Suprapubic skin (tissue), 4 donors: ENCODE measurements at places on chromosomes 4 and X. TPM values are rescaled to one million over a fixed set of nuclear protein-coding genes. Genes with fewer than 3 reads are reported as not detected.

ALB gene
- not detected for total RNA-seq

CFAP47 gene
- not detected for total RNA-seq

BEND2 gene
- total RNA-seq = not detected

SSX4B gene
- total RNA-seq = not detected

TMEM271 gene
- 0.40 TPM for total RNA-seq

IL3RA gene
- total RNA-seq = 2.6 TPM

ZNF182 gene
- 2.1 TPM for total RNA-seq

PAGE5 gene
- not detected for total RNA-seq

POLN gene
- 1.4 TPM for total RNA-seq

TBX22 gene
- total RNA-seq = not detected

STS gene
- 5.0 TPM for total RNA-seq

GRCh38 chr4:7201420-7202305, 9.3 kb downstream of the SORCS2 start:
- peaks cover 5% of the 10 kb centered on the region for H3K27me3 ChIP-seq
- H3K4me3 ChIP-seq = no peak overlapping the region

DNA sequence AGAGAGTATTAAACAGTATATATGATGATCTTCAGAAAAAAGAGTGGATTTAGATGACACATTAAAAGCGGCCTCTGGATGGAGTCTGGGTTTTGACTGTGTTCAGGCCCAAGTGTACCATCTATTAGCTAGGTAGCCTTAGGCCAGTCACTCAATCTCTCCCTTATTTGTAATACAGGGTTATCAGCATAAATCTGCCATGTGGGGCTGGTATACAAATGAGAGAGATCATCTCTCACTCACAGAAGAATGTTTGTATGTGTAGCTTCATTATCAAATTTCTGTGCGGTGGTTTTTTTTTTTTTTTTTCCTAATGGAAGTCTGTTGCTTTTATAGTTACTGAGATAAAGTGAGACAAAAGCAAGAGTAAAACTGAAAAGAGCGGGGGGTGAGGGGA, 12.7 kb downstream of the SLC2A9 start:
- H3K4me1 ChIP-seq = peaks cover 36% of the 10 kb centered on the region
- no peak overlapping the region for H3K27ac ChIP-seq
- DNase-seq = no peak
- H3K27me3 ChIP-seq = no peaks in the 10 kb centered on the region

DNA sequence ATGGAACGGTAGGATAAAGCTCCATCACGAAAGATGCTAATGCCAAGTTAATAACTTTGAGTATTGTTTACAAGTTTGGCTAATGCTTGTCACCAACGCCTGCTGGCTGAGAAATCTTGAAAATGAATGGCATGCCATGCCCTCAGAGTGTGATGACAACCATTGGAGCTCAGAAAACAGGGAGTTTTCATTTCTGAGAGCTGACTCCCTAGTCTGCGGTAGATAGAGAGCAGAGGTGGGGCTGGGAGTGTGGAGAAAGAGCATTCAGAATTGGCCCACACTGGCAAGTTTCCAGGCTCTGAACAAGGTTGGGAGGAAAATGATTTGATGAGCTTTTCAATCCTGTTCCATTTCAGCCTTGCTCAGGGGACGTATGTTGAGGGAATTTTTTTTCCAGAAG, 183.9 kb downstream of the CPEB2 start:
- no peak for DNase-seq
- H3K27ac ChIP-seq = no peak overlapping the region
- no peaks in the 10 kb centered on the region for H3K4me1 ChIP-seq
- H3K4me3 ChIP-seq = no peak overlapping the region
- no peaks in the 10 kb centered on the region for H3K36me3 ChIP-seq

DNA sequence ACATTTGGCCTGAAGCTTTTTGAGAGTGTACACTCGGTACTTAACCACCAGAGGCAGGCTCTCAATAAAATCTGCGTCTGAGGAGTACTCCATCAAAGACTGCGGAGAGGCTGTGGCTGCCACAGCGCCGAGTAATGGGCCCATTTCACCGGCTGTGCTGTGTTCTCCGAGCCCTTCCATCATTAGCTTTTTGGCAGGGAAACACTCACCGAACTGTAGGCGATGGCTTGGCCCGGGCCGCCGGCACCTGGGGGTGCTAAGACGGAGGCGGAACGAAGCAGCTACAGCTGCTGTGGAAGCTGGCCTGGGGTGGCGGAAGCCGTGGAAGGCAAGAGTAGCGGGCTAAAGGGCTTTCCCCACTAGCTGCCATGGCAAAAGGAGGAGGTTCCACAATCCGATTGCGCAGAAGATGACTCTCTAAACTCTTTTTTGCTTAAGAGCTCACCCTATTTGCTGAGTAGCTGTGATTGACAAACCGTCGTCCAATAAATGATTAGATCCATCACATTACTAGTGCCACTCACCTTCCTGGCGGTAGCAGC, 48.5 kb upstream of the PABPC1L2A start:
- no peak overlapping the region for H3K27ac ChIP-seq
- H3K4me3 ChIP-seq = no peak overlapping the region
- H3K36me3 ChIP-seq = no peaks in the 10 kb centered on the region
- H3K27me3 ChIP-seq = no peaks in the 10 kb centered on the region
- no peak for DNase-seq

DNA sequence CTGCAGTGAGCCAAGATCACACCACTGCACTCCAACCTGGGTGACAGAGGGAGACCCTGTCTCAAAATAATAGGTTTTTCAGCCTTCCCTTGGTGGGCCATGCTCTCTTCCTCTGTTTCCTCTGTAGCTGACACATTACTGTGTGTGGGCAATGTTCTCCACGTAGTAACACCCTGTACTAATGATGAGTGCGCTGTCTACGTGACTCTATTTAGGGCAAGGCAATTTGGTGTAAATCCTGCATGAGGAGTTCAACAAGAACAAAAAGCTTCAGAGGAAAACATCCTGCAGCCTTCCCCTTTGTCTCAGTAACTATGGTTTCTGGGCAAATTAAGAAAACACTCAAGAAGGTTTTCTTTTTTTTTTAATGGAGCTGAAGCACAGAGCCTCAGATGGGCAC, 24.4 kb upstream of the JAKMIP1 start:
- no peak overlapping the region for H3K4me3 ChIP-seq
- DNase-seq = no peak
- no peak overlapping the region for H3K27ac ChIP-seq
- no peaks in the 10 kb centered on the region for H3K36me3 ChIP-seq
- peaks cover 9% of the 10 kb centered on the region for H3K4me1 ChIP-seq
- peaks cover 81% of the 10 kb centered on the region for H3K27me3 ChIP-seq

DNA sequence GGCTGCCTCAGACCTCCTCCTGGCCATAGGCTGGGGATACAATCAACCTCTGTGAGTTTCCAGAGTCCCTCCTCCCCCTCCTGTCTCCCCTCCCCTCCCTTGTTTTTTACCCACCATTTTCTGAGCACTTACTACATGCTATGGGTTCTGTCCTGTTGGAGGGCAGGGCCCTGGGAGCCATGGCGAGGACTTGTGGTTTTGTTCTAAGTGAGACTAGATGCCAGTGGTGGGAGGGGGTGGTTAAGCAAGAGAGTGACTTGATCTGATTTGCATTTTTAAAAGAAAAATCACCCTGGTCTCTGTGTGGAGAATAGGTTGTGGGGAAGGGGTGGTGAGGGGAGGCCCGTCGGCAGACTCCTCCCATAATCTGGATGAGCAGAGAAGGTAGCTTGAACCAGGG, 39.5 kb downstream of the EFNB1 start:
- H3K27ac ChIP-seq = no peak overlapping the region
- H3K4me1 ChIP-seq = no peaks in the 10 kb centered on the region
- H3K36me3 ChIP-seq = no peaks in the 10 kb centered on the region
- no peaks in the 10 kb centered on the region for H3K27me3 ChIP-seq

- no peaks in the 10 kb centered on the region for H3K4me1 ChIP-seq
- DNase-seq = no peak
- H3K36me3 ChIP-seq = no peaks in the 10 kb centered on the region
- H3K4me3 ChIP-seq = no peak overlapping the region
- no peak overlapping the region for H3K27ac ChIP-seq
Observed at GRCh38 chr4:152028131-152028530, 267.3 kb upstream of the GATB start.

- H3K27me3 ChIP-seq = no peaks in the 10 kb centered on the region
- no peak overlapping the region for H3K27ac ChIP-seq
- H3K4me3 ChIP-seq = no peak overlapping the region
- DNase-seq = no peak
- no peaks in the 10 kb centered on the region for H3K36me3 ChIP-seq
Observed at GRCh38 chrX:136708348-136708747, 60.4 kb downstream of the CD40LG start.

DNA sequence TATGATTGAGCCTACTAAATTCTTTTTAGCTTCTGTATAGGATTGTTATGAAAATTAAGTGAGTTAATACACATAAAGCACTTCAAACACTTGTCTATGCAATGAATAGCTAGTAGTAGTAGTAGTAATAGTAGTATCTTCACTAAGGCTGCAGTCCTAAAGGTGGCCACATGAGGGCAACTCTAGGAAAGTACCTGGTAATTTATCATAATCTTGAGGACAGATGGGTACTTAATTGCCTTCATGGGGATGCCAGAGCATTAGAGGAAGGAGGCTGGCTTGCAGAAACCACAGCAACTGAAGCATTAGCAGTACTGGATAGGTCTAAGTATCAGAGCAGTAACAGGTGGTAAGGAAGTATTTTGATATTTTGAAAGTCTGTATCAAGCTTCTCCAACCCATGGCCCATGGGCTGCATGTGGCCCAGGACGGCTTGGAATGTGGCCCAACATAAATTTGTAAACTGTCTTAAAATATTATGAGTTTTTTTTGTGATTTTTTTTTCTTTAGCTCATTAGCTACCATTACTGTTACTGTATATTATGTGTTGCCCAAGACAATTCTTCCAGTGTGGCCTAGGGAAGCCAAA, 17.3 kb downstream of the NIPAL1 start:
- H3K4me1 ChIP-seq = no peaks in the 10 kb centered on the region
- H3K4me3 ChIP-seq = no peak overlapping the region
- H3K27me3 ChIP-seq = no peaks in the 10 kb centered on the region
- DNase-seq = no peak
- no peak overlapping the region for H3K27ac ChIP-seq

GRCh38 chr4:77153006-77153405, 4.0 kb upstream of the CCNG2 start:
- DNase-seq = no peak
- peaks cover 22% of the 10 kb centered on the region for H3K4me1 ChIP-seq
- no peaks in the 10 kb centered on the region for H3K36me3 ChIP-seq
- H3K27ac ChIP-seq = no peak overlapping the region
- H3K4me3 ChIP-seq = no peak overlapping the region

- no peak overlapping the region for H3K4me3 ChIP-seq
- no peaks in the 10 kb centered on the region for H3K36me3 ChIP-seq
- no peaks in the 10 kb centered on the region for H3K27me3 ChIP-seq
- no peak for DNase-seq
Observed at GRCh38 chrX:57134702-57135101, 2.5 kb downstream of the SPIN2A start.

DNA sequence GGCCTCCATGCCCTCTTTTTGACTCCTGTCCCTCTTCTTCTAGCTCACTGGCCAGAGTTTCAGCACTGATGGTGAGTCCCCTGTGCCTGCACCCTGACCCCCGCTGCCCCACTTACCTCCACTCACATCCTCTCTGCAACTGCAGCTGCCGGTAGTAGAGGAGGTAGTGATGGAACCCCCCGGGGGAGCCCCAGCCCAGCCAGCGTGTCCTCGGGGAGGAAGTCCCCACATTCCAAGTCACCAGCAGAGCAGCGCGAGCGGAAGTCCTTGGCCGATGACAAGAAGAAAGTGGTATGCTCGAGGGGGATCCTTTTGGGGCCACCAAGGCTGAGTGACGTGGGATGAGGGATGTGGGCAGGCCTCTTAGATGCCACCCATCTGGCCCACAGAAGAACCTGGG, 5.8 kb downstream of the ARAF start:
- no peak for DNase-seq
- H3K27me3 ChIP-seq = no peaks in the 10 kb centered on the region
- no peak overlapping the region for H3K4me3 ChIP-seq

DNA sequence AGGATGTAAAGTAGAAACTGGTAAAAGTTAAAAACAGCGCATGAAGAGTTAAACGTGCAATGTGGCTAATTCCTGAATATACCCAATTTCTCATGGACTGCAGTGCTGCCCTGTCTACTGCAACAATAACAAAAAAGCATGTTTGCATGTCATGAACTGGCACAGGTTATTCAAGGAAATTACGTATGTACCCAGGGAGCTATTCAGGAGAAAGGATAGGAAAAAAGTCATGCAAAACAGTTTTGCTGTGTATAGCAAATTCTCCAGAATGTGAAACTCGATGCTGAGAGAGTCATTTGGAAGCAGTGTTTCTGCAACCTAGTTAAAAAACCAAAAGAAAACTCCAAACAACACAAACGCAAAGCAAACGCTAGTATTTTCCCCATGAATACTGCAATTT, 381.5 kb upstream of the PRKX start:
- DNase-seq = no peak
- H3K27ac ChIP-seq = no peak overlapping the region
- H3K36me3 ChIP-seq = no peaks in the 10 kb centered on the region
- no peaks in the 10 kb centered on the region for H3K27me3 ChIP-seq
- H3K4me1 ChIP-seq = no peaks in the 10 kb centered on the region

GRCh38 chr4:120754590-120754989, 167.9 kb downstream of the PRDM5 start:
- no peak for DNase-seq
- H3K4me1 ChIP-seq = no peaks in the 10 kb centered on the region
- no peak overlapping the region for H3K27ac ChIP-seq
- H3K36me3 ChIP-seq = peaks cover 2% of the 10 kb centered on the region

DNA sequence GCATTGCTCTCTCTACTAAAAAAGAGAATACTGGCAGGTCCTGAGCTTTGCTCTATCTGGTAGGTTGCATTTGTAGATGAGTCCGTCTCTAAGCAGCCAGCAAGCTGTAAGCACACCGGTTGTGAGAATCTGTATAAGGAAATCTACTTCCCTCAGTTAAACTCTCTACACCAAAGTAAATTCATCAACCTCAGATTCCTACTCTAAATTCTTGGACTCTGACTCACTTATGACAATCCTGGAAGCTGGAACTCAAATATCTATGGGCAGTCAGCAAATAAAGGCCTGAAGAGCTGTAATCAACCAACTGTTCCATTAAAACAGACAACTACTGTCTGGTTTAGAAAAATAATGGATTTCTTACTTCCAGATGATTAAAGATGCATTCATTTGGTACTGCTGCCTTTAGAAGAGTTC, 37.9 kb downstream of the FAT1 start:
- peaks cover 30% of the 10 kb centered on the region for H3K4me1 ChIP-seq
- H3K36me3 ChIP-seq = no peaks in the 10 kb centered on the region
- H3K27me3 ChIP-seq = no peaks in the 10 kb centered on the region
- H3K4me3 ChIP-seq = no peak overlapping the region
- DNase-seq = no peak
- no peak overlapping the region for H3K27ac ChIP-seq

- no peak overlapping the region for H3K4me3 ChIP-seq
- no peaks in the 10 kb centered on the region for H3K36me3 ChIP-seq
- no peaks in the 10 kb centered on the region for H3K27me3 ChIP-seq
- no peak for DNase-seq
Observed at GRCh38 chr4:4693258-4693657, 151.4 kb upstream of the STX18 start.
